ENCODE measurements at places on chromosomes 7 and 10. TPM values are rescaled to one million over a fixed set of nuclear protein-coding genes. Genes with fewer than 3 reads are reported as not detected.

Gene PTPN20
- 1.4 TPM for total RNA-seq

DNA sequence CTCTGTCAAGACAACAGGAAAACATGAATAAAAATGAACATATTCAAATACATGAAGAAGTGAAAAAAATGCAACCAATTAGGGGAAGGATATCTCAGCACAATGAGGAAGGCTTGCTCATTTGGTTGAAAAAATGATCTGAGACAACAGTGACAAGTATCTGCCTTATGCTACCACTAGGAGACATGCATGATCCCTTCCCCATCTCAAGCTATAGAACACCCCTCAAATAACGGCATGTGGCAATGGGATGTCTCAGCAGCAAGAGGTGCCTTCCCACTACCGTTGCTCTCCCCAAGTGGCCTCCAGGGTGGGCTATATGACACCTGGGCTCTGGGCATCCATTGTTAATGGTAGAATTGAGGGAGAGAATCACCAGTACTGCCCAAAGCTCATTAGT, 98.1 kb upstream of the RSU1 start:
- no peak for DNase-seq

GRCh38 chr10:7305053-7305452, 105.8 kb downstream of the SFMBT2 start:
- DNase-seq, result no peak

DNA sequence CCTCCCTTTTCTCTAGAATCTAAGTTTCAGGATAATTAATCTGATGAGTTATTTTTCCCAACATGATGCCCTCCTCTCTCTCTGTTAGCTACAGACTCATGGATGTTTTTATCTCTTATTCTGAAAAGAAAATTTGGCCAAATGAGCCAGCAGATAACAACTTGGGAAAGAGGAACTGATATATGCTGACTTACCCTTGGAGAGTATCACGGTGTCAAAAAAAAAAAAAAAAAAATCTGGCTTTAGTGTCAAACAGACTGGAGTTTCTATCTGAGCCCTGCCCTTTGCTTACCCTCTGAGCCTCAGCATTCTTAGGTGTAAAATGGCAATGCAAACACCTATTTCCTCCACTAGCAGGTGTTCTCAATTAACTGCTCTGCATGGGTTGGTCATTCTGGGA, 190.4 kb downstream of the AHR start:
- DNase-seq, result no peak

DNA sequence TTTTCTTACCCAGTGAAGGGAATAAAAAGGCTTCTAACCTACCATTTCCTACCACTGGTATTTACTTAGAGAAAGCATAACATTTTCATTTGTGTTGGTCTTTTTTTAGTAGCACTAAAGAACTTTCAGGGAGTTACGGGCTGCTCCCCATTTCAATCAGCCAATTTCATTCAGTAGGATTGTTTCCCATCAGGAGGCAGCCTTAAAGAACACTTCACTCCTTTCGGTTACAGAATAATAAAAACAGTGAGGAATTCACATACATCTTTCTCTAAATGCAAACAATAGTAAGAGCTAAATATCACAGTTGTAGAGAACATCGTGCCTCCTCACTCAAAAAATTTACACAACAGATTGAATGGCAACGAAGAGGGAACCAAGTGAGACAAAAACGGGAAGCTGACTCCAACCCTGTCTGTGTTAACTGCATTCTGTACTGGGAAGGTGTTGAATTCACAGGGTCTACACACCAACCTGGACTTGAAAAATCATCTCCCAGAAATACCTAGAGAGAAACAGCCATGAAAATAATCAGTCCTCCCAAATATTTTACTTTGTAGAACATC, 55.5 kb upstream of the ABLIM1 start:
- DNase-seq, result no peak

Gene OR2A42
- not detected for total RNA-seq

DNA sequence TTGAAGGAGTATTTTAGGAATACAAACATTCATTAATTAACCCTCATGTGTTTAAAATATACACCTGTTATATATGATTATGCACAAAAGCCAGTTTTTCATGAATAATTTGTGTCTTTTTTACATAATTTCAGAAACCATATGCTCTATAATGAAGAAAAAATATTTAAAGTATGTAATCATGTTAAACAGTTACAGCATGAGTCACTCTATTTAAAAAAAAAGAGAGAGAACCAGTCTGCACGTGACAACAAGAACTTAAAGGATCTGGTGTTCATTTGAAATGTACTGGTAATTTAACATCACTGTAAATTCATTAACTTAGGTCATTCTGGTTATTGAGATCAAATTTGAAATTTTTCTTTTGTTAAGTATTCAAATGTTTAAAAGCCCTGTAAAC, 228.5 kb downstream of the CACNB2 start:
- no peak for DNase-seq

Gene SPDYE5
- total RNA-seq, result not detected

- DNase-seq, result peak; percentile 36
These were observed 191.3 kb upstream of the AGK start for GRCh38 chr7:141359740-141360415.

- DNase-seq, result no peak
These were observed 558.1 kb downstream of the PTPRN2 start for GRCh38 chr7:158029509-158029908.

GRCh38 chr10:71964098-71964742, at the start of gene CHST3:
CHST3 (plus strand) TSS chr10:71964395; CDS start chr10:72005843, 41,448 bp downstream.
- peak; percentile 67 for DNase-seq

Gene ZNF248
- total RNA-seq, result 5.6 TPM

DNA sequence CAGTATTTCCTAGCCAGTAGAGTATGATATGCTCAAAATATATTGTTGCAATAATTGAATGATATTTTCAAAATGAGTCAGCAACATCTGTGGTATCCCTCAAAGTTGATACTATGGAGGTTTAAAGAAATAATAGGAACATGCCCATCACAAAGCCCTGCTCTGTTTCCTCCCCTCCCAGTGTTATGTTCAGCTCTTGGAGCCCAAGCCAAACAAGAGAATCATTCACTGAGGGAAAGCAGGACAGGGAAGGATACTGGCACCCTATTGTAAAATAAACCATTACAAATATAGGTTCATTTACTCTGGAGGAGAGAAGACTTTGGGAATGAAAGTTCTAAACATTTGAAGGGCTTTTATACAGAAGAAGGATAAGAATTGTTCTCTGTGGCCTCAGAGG, 37.6 kb downstream of the SORCS3 start:
- no peak for DNase-seq

Gene FAM13C
- total RNA-seq, result 1.1 TPM

DNA sequence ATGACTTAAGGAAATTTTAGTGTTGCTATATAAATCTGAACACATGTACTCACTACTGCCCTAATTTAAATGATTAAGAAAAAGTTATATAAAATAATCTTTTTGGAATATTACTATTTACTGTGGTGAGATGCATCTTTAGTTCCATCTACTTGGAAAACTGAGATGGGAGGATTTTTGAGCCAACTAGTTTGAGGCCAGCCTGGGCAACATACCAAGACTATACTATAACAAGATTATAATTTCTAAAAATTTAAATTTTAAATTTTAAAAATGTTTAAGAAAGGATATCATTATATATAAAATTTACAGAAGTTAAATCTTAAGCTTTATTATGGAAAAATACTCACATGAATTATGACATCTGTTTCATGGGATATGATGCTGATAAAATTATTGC, 530.8 kb upstream of the IGFBP3 start:
- DNase-seq, result no peak

- DNase-seq, result no peak
These were observed at the start of gene AGR2 for GRCh38 chr7:16804674-16805439. AGR2 (minus strand) TSS chr7:16804999; CDS start chr7:16801796, 3,203 bp downstream.

DNA sequence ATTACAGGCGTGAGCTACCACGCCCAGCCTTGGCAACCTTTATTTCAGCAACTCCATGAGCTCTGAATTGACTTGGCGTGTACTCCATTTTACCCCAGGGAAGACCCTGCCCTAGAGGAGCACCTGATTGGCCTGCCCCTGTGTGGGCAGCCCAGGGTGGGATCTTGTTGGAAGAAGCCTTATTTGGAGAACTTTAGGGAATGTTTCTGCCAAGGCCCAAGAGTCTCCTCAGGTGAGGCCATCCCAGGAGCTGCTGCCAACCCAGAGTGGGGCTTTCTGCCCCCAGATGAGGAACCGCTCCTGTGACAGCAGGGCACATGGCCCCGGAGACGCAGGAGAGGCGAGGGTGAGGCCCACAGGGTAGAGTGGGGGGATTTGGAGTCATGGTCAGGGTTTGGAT, 42.0 kb downstream of the VWA2 start:
- no peak for DNase-seq

DNA sequence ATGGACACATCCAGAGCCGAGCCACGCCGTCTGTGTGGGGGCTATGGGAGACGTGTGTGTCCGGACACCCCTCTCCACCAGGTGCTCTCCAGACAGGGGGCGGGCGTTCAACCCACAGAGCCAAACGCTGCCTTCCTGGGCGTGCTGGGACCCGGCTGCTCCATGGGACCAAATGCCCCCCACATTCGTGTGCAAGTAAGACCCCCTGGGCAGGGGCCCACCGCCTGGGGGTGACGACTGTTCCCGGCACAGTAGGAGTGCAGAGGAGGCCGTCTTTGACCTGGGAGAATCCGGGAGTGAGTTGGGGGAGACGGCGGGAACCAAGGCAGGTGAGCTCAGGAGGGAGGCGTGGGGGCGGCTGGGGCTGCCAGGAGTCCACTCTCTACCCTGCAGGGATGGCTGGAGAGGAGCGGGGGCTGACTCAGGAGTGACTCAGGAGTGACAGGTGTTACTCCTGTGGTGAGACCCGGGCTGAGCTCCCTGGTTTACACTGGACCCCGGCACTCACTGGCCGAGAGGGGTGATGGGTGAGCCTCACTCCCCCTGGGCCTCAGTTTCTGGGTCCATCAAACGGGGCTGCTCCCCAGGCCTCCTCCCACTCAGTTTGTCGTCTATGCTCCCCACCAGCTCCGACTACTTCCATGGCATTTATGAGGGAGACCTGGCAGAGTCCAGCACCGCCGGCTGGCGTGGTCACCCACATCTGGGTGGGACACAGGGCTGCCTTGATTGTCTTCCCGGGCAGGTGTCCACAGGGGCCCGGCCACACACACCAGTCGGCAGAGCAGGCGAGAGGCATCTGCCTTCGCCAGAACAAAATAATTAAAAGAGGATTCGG, 95.0 kb downstream of the MICALL2 start:
- no peak for DNase-seq

DNA sequence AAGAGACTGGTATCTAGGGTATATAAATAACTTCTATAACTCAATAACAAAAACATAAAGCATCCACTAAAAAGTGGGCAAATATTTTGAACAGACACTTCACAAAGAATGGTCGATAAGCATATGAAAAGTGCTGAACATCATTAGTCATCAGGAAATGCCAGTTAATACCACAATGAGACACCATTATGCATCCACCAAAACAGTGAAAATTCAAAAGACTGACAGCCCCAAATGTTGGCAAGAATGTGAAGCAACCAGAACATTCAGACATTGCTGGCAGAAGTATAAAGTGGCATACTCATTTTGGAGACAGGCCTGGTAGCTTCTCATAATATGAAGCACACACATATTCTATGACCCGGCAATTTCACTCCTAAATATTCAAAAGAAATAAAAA, 26.5 kb upstream of the GSAP start:
- DNase-seq, result peak; percentile 11

DNA sequence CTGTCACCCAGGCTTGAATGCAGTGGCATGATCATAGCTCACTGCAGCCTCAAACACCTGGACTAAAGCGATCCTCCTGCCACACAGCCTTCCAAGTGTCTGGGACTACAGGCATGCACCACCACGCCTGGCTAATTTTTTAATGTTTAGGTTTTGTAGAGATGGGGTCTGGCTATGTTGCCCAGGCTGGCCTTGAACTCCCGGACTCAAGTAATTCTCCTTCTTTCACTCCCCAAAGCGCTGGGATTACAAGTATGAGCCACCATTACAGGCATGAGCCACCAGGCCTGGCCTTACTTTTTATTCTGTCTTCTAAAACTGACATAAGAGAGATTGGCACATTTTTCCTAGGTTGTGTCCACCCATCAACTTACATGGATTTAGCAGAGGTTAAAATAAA, 33.3 kb downstream of the TACC2 start:
- no peak for DNase-seq

- peak; percentile 57 for DNase-seq
These were observed 119.9 kb upstream of the RHOBTB1 start for GRCh38 chr10:61063901-61064300.

Gene GATA3
- total RNA-seq, result under 0.01 TPM

Gene SLC18A3
- not detected for total RNA-seq

GRCh38 chr7:91800389-91800788, 80.1 kb downstream of the MTERF1 start:
- no peak for DNase-seq

GRCh38 chr7:18583305-18583704, 87.8 kb downstream of the HDAC9 start:
- no peak for DNase-seq

All from lung microvascular endothelial cell (primary cell).